ENCODE measurements at places on chromosomes 11 and 22.

DNA sequence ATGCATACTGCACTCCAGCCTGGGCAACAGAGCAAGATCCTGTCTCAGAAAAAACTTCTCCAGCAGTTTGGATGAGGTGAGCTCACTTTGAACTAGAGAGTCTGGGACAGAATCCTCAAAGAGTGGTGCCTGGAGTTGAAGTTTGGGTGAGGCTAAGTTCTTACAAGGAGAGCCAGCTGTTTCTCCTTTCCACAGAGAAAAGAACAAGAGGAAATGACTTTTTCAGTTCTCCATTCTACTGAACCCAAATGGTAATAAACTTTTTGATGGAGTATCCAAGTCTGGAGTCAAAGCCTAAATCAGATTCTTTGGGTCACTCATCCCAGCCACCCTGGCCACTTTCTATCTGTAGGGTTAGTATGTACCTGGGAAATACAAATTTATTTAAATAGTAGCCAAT is 102.7 kb downstream of the TRAF6 start:
- DNase-seq, result no peak

- no peak for DNase-seq
Observed at GRCh38 chr11:129455756-129456655, 80.4 kb downstream of the BARX2 start.

GRCh38 chr11:65500387-65501185 is 1.7 kb downstream of the MALAT1 start:
- DNase-seq, result no peak

GRCh38 chr22:28341001-28341400 is 338.6 kb downstream of the TTC28 start:
- DNase-seq, result no peak
